Glutamatergic neuron (in vitro differentiated cells): ENCODE measurements at places on chromosomes 16 and 17. TPM values are rescaled to one million over a fixed set of nuclear protein-coding genes. Genes with fewer than 3 reads are reported as not detected.

- no peak overlapping the region for H3K27ac ChIP-seq
- peaks cover 2% of the 10 kb centered on the region for H3K4me1 ChIP-seq
- H3K36me3 ChIP-seq, result no peaks in the 10 kb centered on the region
Measured at GRCh38 chr16:2828521-2828840, 1.6 kb upstream of the ZG16B start.

DNA sequence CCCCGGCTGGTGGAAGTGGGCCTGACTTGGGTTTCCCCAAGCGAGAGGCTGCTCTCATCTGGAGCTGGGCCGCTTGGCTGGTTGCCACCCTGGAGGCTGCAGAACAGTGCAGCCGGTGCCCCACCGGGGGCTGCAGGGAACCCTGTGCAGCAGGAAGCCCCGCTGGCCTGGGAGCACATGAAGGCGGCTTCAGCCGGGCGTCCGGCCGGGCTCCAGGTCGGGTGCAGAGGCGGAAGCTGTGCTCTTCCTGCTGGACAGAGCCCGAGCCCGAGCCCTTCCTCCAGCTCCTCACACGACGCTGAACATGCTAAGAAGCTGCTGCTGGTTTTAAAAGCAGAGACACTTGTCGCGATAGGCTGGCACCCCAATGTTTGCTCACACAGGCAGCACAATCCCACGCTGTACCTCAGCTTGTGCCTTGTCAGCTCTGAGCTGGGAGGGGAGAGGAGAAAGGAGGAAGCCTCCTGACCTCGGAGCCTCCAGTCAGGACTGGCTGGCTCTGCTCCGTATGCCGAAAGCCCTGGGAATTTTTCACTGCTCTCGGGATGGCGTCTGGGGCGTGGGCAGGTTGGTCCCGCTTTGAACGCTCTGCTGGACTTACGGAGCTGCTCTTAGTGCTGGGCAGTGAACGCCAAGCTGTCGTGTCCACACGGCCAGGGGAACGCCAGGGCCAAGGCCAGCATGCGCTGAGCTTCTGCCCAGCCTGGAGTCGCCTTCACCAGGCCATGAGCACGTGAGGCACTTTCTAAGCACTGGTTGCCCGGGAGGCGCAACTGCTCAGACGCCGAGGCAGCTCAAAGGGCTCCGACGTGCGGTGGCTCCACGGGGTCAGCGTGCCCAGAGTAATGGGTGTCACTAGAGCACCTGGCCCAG, 8.8 kb downstream of the CDK5R1 start:
- peaks cover 8% of the 10 kb centered on the region for H3K36me3 ChIP-seq
- peaks cover 6% of the 10 kb centered on the region for H3K27me3 ChIP-seq
- no peak overlapping the region for H3K4me3 ChIP-seq
- no peak overlapping the region for H3K27ac ChIP-seq

EME1 gene
- 4.7 TPM for total RNA-seq

- peaks cover 2% of the 10 kb centered on the region for H3K27me3 ChIP-seq
- no peak overlapping the region for H3K27ac ChIP-seq
- no peak overlapping the region for H3K4me3 ChIP-seq
- no peak for DNase-seq
- H3K4me1 ChIP-seq, result no peaks in the 10 kb centered on the region
Measured at GRCh38 chr17:10806545-10807262, 2.8 kb upstream of the TMEM238L start.

GRCh38 chr16:28136751-28137434, 73.4 kb upstream of the GSG1L start:
- DNase-seq, result no peak
- H3K27me3 ChIP-seq, result peaks cover 5% of the 10 kb centered on the region
- no peak overlapping the region for H3K27ac ChIP-seq

DNA sequence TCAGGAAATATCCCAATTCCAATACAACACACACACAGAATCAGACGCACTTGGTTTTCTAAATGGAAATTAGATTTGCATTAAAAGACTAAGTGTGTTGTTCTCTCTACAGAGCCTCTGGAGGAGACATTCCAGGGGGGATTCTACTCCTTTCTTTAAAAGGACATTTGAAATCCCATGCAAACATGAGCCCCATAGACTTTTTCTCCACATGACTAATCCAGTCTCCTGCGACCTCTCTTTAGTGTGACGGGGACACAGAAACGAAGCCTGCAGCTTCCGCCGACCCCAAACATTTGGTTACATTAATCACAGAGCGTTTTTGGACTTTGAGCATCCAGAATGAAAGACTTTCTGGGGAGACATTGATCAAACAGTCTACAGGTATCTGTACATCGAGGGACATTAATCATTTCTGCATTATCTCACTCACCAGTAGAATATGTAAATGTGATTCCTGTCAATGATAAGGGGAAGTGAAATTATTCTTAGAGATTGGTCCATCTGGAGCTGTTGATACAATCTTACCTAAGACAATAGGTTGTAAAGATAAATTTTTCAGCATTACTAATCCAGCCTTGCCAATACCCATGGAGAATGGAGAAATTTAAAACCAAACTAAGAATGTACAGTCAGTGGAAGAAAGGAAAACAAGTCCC, 103.4 kb upstream of the IRX3 start:
- no peaks in the 10 kb centered on the region for H3K4me1 ChIP-seq
- DNase-seq, result no peak
- no peak overlapping the region for H3K27ac ChIP-seq
- no peaks in the 10 kb centered on the region for H3K27me3 ChIP-seq
- H3K4me3 ChIP-seq, result no peak overlapping the region

DNA sequence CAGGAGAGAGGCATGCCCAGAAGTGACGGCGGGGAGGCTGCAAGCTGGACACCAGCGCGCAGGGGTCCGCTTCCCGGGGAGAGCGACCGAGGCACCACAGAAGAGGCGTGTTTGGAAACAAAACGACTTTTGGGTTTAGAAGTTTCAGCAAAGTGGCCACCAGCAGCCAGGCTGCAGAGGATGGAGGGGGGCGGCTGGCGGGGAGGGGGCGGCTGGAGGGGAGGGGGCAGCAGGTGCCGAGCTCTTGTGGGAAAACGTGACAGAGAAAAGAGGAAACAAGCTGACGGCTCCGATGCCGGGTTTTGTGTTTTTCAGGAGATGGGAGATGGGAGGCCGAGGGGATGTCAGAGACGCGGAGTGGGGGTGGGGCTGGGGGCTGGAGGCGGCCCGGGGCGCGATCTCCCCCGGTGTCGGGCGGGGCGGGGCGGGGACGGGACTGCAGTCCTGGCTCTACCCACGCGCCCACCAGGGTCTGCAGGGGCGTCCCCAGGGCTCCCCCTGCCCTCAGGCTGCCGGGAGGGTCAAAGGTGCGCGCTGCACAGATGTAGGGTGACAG, 32.1 kb upstream of the RPH3AL start:
- H3K36me3 ChIP-seq, result peaks cover 8% of the 10 kb centered on the region
- H3K4me3 ChIP-seq, result peak overlapping the region; percentile 80
- peak; percentile 71 for DNase-seq
- H3K27ac ChIP-seq, result peak overlapping the region; percentile 96
- peaks cover 37% of the 10 kb centered on the region for H3K4me1 ChIP-seq
- peaks cover 32% of the 10 kb centered on the region for H3K27me3 ChIP-seq

DNA sequence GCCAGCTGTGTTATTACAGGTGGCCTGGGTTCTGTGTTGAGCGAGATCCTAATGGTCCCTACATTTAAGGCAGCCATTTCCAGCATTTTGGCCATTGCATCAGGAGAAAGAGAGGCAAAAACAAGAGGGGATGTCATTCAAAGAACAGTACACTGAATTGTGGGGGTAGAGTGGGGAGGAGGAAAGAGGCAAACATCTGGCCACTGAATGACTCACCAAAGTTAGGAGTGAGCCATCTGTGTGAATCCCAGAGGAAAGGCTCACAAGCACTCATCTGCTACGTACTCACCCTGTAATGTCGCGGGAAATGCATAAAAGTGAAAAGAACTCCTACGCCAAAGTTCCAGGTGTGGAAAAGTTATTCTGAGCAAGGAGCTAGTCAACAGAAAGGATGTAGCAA, 16.7 kb downstream of the KRABD2 start:
- peak overlapping the region; percentile 92 for H3K27ac ChIP-seq
- H3K4me3 ChIP-seq, result peak overlapping the region; percentile 72
- H3K36me3 ChIP-seq, result no peaks in the 10 kb centered on the region
- DNase-seq, result no peak
- H3K4me1 ChIP-seq, result peaks cover 25% of the 10 kb centered on the region

DNA sequence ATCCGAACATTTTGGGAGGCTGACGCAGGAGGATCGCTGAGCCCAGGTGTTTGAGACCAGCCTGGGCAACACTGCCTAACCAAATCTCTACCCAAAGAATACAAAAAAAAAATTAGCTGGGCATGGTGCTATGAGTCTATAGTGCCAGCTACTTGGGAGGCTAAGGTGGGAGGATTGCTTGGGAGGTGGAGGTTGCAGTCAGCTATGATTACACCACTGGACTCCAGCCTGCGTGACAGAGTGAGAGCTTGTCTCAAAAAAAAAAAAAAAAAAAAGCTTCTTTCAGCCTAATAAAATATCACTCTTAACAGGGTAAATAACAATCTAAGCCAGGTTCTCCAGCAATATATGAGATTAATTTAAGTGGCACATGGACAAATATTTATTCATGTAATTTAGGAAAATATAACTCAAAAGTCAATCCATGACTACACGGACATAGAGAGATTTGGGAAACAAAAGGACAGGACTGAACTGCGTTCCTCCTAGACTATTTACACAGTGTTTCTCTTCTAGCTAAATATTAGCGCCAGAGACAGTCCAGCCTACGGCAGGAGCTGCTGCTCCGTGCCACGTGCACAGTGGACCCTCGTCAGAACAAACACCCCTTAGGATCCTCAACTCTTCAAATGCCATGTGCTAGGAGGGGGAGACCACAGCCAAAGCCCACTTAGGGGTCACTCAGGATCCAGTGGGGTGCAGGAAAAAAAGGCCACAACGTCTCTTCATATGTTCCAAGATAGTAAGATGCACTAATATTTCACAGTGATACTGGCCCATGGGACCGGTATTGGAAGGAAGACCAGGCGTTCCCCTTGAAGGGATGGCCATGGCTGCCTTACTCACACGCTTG, 8.7 kb downstream of the USP36 start:
- DNase-seq, result no peak
- no peak overlapping the region for H3K27ac ChIP-seq
- H3K4me3 ChIP-seq, result no peak overlapping the region
- H3K36me3 ChIP-seq, result peaks cover 6% of the 10 kb centered on the region

DNA sequence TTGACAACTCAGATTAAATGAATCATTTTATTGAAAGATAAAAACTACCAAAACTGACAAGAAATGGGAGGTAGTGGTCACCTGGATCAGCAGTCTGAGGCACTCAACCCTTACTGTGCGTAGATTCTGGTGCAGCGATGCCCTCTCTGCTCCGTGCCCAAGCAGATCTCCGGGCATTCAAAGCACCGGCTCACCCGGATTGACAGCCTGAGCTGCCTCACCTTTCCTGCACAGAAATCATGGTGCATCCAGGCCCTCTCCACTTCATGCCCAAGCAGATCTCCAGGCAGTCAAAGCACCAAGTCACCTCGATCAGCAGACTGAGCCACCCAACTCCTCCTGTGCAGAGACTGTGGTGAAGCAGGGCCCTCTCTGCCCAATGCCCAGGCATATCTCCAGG, 196.8 kb downstream of the CA10 start:
- no peak overlapping the region for H3K27ac ChIP-seq
- H3K36me3 ChIP-seq, result peaks cover 25% of the 10 kb centered on the region
- peaks cover 22% of the 10 kb centered on the region for H3K4me1 ChIP-seq

- no peak overlapping the region for H3K27ac ChIP-seq
- H3K4me3 ChIP-seq, result no peak overlapping the region
- DNase-seq, result no peak
- H3K36me3 ChIP-seq, result no peaks in the 10 kb centered on the region
- H3K4me1 ChIP-seq, result no peaks in the 10 kb centered on the region
Measured at GRCh38 chr17:18121144-18121910, 12.8 kb downstream of the MYO15A start.

DNA sequence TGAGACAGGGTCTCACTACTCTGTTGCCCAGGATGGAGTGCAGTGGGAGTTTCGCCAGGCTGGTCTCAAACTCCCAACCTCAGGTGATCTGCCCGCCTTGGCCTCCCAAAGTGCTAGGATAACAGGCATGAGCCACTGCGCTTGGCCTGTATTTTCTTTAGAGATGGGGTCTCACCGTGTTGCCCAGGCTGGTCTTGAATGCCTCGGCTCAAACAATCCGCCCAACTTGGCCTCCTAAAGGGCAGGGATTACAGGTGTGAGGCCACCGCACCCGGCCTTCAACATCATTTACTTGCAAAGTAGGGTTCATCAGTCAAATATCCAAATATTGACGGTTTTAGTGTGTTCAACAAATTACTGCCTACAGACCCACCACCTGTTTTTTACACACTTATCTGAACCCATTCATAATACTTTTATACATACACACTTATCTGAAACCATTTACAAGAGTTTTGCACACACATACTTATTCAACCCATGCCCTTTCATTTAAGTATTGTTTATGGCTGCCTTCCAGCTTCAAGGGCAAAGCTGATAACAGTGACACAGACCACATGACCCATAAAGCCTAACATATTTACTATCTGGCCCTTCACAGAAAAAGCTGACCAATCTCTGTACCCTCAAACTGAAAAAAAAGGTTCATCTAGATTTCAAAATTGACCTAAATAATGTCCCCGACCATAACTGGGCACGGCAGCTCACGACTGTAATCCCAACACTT, 11.9 kb downstream of the TMEM170A start:
- peaks cover 4% of the 10 kb centered on the region for H3K36me3 ChIP-seq
- no peak overlapping the region for H3K4me3 ChIP-seq
- no peak overlapping the region for H3K27ac ChIP-seq
- DNase-seq, result no peak

CRHR1 gene
- 0.71 TPM for total RNA-seq

GRCh38 chr16:28105954-28106353, 42.4 kb upstream of the GSG1L start:
- no peak overlapping the region for H3K4me3 ChIP-seq
- DNase-seq, result no peak
- no peaks in the 10 kb centered on the region for H3K36me3 ChIP-seq
- H3K27ac ChIP-seq, result no peak overlapping the region
- H3K4me1 ChIP-seq, result no peaks in the 10 kb centered on the region
- no peaks in the 10 kb centered on the region for H3K27me3 ChIP-seq

MMP28 gene
- total RNA-seq, result 0.49 TPM

DNA sequence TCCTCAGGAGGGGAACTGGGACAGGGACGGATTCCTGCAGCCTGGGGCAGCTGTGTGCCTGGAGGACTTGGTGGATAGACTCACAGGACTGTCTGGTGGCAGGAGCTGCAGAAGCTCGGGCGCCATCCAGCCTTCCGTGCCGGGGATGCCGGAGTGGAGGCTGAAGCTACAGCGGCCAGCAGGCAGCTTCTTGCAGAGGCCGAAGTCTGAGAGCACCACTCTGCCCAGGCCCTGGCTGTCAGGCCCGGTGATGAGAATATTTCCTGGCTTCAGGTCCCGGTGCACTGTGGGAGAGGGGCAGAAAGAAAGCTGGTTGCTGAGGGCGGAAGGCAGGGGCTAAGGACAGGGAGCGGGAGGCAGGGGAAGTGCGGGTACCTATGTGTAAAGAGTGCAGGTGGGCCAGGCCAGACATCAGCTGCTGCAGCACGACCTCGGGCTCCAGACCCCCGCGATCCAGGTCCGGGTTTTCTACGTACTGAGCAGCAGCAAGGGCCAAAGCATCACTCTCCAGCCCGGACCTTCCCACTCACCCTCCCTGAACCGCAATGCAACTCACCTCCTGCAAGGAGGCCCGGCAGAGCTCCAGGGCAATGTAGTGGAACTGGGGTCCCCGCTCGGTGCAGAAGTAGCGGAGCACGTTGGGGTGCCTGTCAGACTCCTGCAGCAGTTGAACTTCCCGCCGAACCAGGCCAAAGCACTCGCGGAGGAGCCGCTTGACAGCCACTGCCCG, 16.1 kb downstream of the PLK1 start:
- peak; percentile 75 for DNase-seq
- H3K27ac ChIP-seq, result peak overlapping the region; percentile 55
- peaks cover 1% of the 10 kb centered on the region for H3K27me3 ChIP-seq
- H3K4me3 ChIP-seq, result peak overlapping the region; percentile 81
- H3K36me3 ChIP-seq, result no peaks in the 10 kb centered on the region
